ENCODE measurements at places on chromosomes 2 and 18.

- DNase-seq = no peak
Observed at GRCh38 chr2:103139628-103140268, 377.9 kb downstream of the TMEM182 start.

GRCh38 chr2:219538504-219538951 is 5.1 kb downstream of the CHPF start:
- DNase-seq = no peak

- no peak for DNase-seq
Observed at GRCh38 chr2:57182916-57183315, 863.7 kb upstream of the VRK2 start.

DNA sequence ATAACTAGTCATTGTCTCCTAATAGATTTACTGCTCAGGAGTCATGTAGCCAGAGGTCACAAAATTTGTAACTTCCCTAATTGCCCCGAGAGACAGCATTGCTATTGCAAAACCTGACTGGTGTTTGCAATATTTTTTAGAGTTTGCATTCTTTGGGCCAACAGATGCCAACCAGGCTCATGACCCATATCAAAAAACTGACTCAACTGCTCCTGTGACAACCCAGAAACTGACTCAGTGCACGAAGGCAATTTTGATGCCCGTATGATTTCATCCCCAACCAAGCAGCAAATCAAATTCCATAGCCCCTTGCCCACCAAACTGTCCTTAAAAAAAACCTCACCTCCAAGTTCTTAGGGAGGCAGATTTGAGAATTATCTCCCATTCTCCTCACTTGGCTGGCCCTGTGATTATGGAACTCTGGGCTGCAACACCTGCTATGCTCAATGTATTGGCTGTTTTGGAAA is 951.3 kb downstream of the TSN start:
- DNase-seq = no peak

- DNase-seq = no peak
Observed at GRCh38 chr2:3450385-3451010, 68.8 kb downstream of the ADI1 start.

DNA sequence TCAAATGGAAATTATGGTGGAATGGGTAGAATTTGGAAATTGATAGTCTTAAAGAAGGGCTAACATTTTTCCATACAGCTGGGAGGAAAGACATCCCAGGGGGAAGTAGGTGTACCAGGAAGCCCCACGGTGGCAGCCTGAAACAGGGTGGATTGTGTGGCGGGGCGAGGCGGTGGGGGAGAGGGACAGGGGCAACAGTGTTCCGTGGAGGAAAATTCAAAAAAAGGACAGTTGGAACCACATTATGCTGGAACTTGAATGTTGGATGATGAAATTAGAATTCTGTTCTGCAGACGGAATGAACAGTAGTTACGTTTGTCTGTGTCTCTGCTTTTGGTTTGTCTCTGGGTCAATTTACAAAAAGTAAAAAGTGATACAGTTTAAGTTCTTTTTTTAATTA is 10.6 kb upstream of the CIB4 start:
- DNase-seq = no peak

DNA sequence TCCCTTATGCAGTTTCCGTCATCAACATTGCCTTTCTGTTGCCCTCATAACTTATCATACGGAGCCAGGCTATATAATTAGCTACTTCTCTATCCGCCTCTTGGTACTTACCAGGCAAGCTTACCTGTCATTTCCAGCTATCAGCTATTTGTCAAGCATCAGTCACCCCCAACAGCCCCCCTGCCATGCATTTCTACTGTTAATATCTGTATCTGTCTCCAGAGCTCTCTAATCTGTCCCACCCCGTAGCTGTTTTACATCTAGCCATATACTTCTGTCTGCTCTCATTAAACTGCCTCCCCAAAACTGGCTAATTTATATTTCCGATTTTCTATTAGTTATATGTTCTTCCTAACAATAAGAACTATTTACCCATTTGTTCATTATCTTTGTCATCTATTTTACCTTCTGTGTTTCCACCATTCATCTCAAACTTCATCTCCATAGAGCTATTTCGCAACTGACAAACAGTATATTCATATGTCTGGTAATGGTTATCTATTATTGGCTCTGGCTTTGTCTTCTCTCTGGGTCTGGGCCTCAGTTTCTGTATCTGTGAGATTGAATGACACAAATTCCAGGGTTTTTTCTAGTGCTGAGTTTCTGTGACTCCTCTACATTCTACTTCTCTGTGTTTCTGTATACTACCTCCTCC is 9.6 kb downstream of the EMX1 start:
- DNase-seq = no peak

GRCh38 chr2:62050456-62051045 is 145.1 kb downstream of the COMMD1 start:
- no peak for DNase-seq

GRCh38 chr2:73101626-73102256 is 11.0 kb downstream of the RAB11FIP5 start:
- DNase-seq = no peak

- DNase-seq = no peak
Observed at GRCh38 chr2:50777954-50778353, 254.0 kb downstream of the NRXN1 start.
